Calu3 (cell line): ENCODE measurements at places on chromosomes 7 and 10. TPM values are rescaled to one million over a fixed set of nuclear protein-coding genes. Genes with fewer than 3 reads are reported as not detected.
A peak's percentile ranks its signal among the peaks of the same experiment; 100 is the strongest.

DNA sequence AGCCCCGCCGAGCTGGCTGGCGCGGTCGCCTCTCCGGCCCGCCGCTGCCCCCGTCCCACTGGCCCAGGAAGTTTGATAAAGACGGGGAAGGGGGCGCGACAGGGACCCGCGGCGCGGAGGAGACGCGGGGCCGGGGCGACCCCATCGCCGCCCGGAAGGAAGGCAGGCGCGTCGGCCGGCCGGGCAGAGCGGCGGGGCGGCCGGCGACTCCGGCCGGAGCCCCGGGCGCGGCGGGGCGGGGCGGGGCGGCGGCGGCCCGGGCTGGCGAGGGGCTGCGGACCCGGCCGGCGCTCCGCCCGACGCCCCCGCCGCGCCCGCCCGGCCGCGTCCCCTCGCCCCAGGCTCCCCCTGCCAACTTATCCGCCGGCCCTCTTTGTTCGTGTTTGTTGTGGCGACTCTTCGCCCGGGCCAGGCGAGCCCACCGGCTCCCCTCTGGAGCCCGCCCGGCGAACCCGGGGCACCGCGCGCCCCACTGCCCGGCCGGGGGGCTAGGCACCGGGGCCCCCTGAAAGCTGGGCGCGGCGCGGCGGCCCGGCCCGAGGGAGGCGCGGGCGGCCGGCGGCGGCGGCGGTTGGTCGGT lies 571 bp downstream of the KDM7A start:
- peaks cover 30% of the 10 kb centered on the region for H3K27me3 ChIP-seq
- H3K4me3 ChIP-seq: peak overlapping the region; percentile 75
- no peak overlapping the region for H3K27ac ChIP-seq
- no peak for DNase-seq
- peaks cover 28% of the 10 kb centered on the region for H3K36me3 ChIP-seq

GRCh38 chr7:120272701-120273475 lies at the start of gene KCND2:
Gene KCND2, plus strand, starts transcription at chr7:120273175.
- H3K36me3 ChIP-seq: peaks cover 17% of the 10 kb centered on the region
- H3K27ac ChIP-seq: peak within 1 kb of the TSS; percentile 54
- H3K4me1 ChIP-seq: no peaks in the 10 kb centered on the region
- no peaks in the 10 kb centered on the region for H3K27me3 ChIP-seq
- H3K4me3 ChIP-seq: peak within 1 kb of the TSS; percentile 90

DNA sequence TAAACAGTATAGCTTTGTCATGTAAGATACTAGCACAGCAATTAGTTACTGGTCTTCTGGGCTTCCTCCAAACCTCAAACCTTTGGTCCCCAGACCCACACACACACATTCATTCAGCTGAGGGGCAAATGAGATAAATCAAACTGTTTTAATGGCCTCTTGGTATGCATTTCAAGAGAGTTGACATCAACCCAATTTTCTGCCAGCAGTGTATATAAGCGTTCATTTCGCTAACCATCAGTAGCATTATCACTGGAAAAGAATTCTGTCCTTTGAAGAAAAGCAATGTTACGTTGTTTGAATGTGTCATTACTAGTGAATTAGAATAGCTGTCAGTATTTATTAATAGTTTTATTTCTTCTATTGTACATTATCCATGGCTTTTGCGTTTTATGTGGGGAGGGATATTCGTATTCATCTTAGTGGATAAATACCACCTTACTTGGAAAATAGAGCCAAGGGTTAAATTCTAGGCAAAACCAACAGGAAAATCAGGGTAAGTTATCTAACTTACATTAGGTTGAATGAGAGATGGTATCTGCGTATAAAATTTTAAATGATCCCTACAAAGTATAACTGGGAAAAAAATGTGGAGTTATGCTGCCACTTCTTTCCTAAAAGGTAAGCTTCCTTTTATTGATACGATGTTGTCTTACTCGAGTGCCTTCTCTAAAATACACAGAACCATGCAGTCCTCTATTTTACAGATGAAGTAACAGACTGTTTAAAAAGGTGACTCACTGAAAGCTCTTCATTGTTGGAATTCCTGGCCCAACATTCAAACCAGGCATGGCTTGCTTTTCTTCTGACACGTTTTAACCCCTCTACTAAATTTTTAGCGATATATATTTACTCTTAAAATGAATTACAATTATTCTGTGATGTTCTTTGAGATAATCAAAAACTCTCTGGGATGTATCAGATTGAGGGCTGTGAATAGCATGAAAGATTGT lies 2.0 kb upstream of the ZMYND11 start:
- no peak for DNase-seq
- no peaks in the 10 kb centered on the region for H3K27me3 ChIP-seq
- peak overlapping the region; percentile 74 for H3K4me3 ChIP-seq
- peaks cover 23% of the 10 kb centered on the region for H3K36me3 ChIP-seq

DNA sequence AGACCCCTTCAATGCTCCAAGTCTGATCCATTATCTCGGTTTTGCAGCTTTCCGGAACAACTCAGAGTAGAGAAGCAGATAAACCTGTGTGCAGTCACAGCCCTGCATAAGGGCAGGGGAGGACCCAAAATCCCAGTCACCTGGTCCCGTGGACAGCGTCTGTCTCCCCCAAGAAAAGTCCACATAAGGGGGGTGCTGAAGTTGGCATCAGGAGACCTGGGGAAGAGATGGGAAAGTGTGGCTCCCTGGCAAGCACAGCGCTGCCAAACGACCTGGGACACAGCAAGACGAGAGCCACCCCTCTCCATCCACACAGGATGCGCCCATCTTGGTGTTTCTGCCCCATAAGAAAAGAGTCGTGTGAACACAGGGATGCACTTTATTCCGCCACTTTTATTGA lies 27.9 kb downstream of the ASB13 start:
- no peak overlapping the region for H3K27ac ChIP-seq
- no peaks in the 10 kb centered on the region for H3K27me3 ChIP-seq
- H3K36me3 ChIP-seq: peaks cover 18% of the 10 kb centered on the region
- DNase-seq: no peak
- H3K4me3 ChIP-seq: no peak overlapping the region

Gene CACNB2
- total RNA-seq: not detected in 2 replicates

DNA sequence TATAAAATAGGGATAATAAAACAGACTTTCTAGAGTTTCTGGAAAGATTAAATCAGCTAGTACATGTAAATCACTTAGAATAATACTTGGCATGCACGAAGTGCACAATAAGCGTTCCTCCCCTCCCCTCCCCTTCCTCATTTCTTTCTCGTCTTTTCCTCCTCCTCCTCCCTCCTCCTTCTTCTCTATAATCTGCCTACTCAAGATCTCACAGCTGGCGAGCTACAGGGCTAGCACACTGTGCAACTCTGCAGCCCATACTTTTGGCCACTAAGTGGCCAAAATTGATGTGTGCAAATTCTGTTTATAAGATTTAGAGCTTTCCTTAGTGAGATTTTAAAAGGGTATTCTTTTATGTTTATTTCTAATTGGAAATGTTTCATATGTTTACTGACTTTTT lies 565.3 kb downstream of the PHTF2 start:
- no peaks in the 10 kb centered on the region for H3K4me1 ChIP-seq
- no peak for DNase-seq
- H3K27ac ChIP-seq: no peak overlapping the region
- H3K27me3 ChIP-seq: no peaks in the 10 kb centered on the region

Gene KDM7A
- total RNA-seq: 2.7 and 4.9 TPM in 2 replicates

- peaks cover 9% of the 10 kb centered on the region for H3K36me3 ChIP-seq
- H3K4me3 ChIP-seq: no peak overlapping the region
- H3K4me1 ChIP-seq: no peaks in the 10 kb centered on the region
Observed at GRCh38 chr10:110600487-110601101, 33.1 kb downstream of the SMC3 start.

Gene MSMB
- total RNA-seq: 2.4 and 7.4 TPM in 2 replicates

DNA sequence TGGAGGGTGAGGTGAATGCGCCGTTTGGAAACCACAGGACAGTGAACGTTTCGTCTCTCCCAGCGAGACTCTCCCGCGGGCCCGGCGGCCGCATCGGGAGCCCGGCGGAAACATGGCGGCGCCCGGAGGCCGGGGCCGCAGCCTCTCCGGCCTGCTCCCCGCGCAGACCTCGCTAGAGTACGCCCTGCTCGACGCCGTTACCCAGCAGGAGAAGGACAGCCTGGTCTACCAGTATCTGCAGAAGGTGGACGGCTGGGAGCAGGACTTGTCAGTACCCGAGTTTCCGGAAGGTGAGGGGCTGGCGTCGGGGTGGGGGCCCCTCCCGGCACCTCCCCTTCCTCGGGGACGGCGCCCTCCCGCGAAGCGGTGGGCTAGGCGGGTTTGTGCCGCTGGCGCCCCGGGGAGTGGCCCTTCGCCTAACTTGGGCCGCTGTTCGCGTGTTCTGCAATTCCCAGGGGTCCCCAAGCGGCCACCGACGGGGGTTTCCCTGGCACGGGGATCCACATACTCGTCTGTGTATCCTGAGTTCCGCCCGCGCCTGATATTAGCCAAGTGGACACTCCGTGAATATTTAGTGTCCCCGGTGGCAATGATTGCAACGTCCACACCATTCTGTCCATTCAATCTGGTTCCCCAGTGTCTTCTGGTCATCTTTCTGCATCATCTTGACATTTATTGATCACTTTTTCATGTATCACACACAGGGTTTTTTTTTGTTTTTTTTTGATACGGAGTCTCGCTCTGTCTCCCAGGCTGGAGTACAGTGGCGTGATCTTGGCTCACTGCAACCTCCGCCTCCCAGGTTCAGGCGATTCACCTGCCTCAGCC lies 514 bp downstream of the NHLRC2 start:
- peaks cover 24% of the 10 kb centered on the region for H3K36me3 ChIP-seq
- peak; percentile 46 for DNase-seq
- H3K4me1 ChIP-seq: no peaks in the 10 kb centered on the region
- peak overlapping the region; percentile 90 for H3K4me3 ChIP-seq
- peak overlapping the region; percentile 87 for H3K27ac ChIP-seq
- no peaks in the 10 kb centered on the region for H3K27me3 ChIP-seq
